NCI-H187 treated with DMSO at 0.1 percent for 48 hours (cell line): ENCODE measurements at places on chromosomes 6 and 20.

GRCh38 chr20:719068-719467 is 43.5 kb upstream of the SCRT2 start:
- no peak for DNase-seq

- DNase-seq: no peak
These were observed 74.5 kb upstream of the RBM24 start for GRCh38 chr6:17206566-17207072.

DNA sequence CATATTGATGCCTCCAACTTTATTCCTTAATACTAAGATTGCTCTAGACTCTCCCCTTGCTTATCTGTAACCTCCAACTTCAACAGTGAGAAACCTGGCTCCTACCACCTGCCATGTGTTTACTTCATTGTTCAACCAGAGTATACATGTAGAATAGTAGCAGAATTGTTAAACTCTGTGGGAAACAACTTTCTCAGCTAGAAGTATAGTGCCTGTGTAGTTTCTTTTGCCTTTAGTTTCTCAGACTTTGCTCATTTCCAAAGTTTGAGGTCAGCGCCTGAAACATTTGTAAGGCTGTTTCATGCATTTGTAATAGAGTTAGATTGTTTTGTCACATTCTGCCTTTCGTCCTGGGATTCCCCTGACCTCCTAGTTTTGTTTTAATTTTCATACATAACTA is 34.9 kb upstream of the HECA start:
- DNase-seq: no peak

DNA sequence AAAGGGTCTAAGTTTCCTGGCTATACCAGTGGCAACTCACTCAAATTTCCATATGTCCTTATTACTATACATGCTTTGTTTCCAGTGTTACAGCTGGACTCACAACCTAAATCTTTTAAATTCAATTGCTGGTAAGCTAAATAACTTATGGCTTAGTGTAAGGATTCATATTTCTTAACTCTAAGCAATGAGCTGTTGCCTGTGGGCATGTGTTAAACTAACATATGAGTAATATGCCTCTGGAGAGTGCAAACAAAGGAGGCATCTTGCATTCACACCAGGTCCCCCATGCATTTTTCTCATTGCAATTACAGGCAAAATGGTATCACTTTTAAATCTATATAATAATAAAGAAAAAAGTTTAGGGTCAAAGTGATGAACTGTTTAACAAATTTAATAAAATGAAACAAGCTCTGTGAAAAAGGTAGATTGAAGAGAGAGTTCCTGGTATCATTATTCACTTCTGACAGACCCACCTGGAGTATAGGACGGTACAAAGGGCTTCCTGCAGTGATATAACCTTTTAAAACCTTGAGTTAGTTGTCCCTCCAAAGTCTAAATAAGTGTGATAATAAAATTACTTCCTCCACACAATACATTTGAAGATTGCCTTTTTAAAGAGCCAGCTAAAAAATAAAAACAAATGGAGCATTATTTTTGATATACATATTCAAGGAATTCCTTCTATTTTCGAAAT is 57.6 kb upstream of the HMGCLL1 start:
- DNase-seq: no peak

- DNase-seq: no peak
These were observed 43.6 kb downstream of the AFDN start for GRCh38 chr6:167870321-167870720.

DNA sequence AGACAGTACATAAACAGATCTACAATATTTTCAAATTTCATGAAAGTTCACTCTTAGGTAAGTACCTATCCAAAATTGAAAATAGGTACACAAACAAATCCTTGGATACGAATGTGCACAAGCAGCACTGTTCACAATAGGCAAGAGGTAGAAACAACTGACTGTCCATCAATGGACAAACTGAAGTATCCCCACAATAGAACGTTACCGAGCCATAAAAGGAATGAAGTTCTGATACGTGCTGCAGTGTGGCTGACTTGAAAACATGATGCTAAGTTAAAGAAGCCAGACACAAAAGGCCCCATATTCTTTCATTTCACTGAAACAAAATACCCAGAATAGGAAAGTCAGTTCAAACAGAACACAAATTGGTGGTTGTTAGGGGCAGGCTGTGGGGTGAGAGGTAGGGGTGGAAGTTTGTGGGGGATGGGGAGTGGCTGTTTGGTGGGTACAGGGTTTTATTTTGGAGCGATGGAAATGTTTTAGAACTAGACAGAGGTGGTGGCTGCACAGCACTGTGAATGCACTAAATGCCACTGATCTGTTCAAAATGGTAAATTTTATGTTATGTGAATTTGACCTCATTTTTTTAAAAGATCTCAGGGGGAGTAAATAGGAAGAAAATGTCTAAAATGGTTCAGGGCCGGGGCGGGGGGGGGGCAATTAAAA is 89.5 kb downstream of the ZMYND8 start:
- no peak for DNase-seq

DNA sequence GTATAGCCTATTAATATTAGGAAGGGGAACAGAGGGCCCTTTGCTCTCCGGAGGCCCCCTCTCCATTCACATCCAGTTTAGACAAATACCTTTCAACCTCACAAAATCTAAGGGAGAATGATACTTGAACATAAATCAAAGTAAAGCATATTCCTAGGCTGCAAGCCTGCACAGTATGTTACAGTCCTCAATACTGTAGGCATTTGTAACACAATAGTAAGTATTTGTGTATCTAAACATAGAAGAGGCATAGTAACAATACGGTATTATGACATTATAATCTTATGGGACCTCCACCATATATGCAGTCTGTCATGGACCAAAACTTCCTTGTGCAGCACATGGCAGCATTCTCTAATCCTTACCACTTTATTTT is 2.3 kb upstream of the TREM1 start:
- no peak for DNase-seq

- no peak for DNase-seq
These were observed 479.2 kb downstream of the QKI start for GRCh38 chr6:163893609-163894189.

GRCh38 chr20:5989539-5989938 is 39.1 kb downstream of the MCM8 start:
- no peak for DNase-seq

DNA sequence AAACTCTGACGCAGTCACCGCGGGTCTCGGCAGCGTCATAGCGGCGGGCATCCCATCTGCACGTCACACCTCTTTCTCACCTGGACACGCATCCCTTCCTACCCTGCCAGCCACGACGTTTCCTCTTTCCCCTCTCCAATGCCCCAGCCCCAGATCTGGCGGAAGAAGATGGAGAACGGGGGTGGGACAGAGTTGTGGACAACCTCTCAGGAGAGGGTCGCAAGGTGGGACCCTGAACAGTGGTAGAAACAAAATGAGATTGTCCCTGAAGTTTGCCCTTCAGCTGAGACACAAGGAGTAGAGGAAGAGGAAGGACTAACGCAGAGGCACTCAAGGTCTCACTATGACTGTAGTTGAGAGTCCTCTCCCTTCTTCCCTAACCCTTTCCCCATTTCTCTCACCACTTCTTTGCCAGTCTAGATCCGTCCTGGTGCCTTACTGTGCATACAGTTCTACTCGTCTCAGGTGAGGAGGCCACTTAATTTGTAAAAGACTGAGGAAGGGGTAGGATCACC is 562 bp downstream of the TRIM39 start:
- no peak for DNase-seq
